ENCODE measurements at places on chromosomes 1 and 21. TPM values are rescaled to one million over a fixed set of nuclear protein-coding genes. Genes with fewer than 3 reads are reported as not detected.

DNA sequence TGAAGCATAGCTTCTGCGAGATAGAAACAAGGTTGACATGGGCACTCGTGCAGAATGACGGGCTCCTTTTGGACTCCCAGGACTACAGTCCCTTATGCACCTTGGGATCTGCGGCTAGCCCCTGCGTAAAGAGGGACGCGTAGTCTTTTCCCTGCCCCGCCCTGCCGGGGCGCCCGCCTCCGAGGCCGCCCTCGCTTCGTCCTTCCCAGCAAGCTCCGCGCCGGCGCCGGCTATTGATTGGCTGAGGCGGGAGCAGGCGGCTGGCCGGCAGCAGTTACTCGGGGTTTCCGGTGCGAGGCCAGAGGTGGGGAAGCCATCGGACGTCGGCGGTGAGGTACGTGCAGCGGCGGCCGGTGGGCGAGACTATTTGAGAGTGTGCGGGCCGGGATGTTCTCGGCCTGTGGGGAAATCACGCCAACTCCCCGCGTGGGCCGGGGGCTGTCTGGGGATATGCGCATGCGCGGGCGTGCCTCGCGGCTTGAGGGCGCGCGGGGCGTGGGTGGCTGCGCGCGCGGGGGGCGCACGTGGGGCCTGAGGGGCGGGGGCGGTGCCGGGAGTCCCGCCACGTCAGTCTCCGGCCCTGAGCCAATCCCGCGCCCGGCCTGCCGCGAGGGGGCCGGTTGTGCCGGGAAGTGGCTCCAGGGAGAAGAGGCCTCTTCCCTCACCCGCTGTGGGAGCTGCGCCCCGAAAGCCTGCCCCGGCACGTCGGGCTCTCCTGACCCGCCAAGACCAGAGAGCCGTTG, at the start of gene TXLNA:
Gene TXLNA, plus strand, starts transcription at position 233 of the 743 bp plus-strand sequence. CDS start 671 bp downstream, outside the sequence.
- peak; percentile 82 for DNase-seq

BSND gene
- not detected for total RNA-seq

DNA sequence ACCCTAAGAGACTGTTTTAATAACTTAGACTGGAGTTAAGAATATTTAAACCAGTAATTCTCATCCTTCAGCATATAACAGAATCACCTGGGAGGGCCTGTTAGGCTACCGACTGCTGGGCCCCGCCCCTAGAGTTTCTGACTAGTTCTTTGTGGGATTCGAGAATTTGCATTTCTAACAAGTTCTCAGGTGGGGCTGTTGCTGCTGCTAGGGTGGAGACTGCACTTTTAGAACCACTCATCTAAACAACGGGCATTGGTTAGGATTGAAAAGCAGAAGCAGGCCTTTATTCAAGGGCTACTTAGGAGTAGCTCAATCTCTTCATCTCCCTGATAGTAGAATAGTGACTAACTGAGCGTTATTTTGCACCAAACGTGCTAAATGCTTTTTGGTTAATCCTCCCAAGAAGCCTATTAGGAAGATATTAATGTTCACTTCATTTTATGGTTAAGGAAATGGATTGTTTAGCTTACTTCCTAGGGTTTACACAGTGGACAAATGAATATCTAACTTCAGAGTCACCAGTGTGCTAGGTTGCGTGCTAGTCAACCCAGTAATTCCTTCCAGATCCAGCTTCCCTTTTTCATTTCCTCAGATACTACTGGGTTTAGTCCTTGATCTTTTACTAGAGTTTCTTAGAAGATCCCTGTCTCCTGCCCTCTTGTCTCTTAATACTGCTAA, 31.1 kb upstream of the UAP1 start:
- no peak for DNase-seq

DNA sequence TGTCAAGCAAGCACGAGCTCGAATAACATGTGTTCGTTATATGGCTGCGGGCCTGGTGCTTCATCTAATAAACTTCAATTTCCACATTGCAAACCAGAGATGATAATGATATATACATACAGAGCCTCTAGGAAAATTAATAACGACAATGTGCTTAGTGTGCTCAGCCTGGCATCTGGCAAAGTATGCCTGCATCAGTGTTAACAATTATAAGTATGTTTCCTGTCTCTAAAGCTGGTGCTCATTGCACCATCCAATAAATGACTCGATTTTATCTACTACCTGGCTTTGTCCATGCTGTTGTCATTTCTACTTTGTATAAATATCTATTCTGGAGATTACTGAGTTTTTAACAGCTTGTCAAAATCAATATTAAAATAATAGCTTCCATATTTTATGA, 1402.6 kb downstream of the MRPL39 start:
- peak; percentile 10 for DNase-seq

CYP4A11 gene
- total RNA-seq: not detected

Measured in urinary bladder (tissue), 4 donors.